Astrocyte (in vitro differentiated cells and primary cell): ENCODE measurements at places on chromosomes 7 and 10. TPM values are rescaled to one million over a fixed set of nuclear protein-coding genes. Genes with fewer than 3 reads are reported as not detected.

DNA sequence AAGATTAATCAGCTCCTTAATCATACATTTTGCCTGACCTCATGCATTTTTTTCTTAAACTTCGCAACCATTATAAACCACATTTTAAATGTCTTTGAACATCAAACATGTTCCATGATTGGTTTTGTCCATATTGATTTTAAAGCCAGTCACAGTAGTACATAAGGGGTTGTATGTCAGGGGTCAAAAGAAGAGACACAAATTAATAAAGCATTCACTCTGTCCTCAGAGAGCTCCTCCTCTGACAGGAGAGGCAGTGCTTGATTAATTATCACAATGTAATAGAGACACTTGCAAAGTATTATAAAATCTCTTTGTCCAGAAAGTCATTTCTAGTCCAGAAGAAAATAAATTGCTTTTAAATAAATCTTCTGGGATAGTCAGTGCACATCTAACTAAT is 195.5 kb downstream of the MAGI2 start:
- no peaks in the 10 kb centered on the region for H3K27me3 ChIP-seq
- H3K27ac ChIP-seq = no peak overlapping the region
- no peaks in the 10 kb centered on the region for H3K36me3 ChIP-seq
- H3K4me1 ChIP-seq = no peaks in the 10 kb centered on the region

The TYSND1 gene
- 8.7 and 8.9 TPM in 2 replicates for total RNA-seq

DNA sequence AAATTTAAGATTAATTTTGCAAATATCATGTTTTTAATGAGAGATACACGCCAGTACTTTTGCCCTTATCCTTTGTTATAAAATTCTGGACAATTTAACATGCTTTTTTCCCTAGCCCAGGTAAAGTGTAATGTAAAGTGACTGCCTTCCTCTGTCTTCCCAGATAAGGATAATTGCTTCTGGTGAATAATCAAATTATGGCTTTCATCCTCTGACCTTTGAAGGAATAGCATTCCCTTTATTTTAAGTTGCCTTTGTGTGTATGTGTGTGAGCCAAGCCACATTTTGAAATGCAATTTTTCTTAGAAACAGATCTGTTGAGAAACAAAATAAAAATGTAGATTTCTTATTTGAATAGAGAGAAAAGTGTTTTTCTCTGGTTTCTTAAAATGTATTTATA is 107.5 kb downstream of the ADAM22 start:
- H3K27ac ChIP-seq = no peak overlapping the region
- H3K36me3 ChIP-seq = no peaks in the 10 kb centered on the region
- DNase-seq = peak; percentile 8
- no peaks in the 10 kb centered on the region for H3K27me3 ChIP-seq
- H3K4me1 ChIP-seq = no peaks in the 10 kb centered on the region
- no peak overlapping the region for H3K4me3 ChIP-seq

- H3K4me3 ChIP-seq = no peak overlapping the region
- peak; percentile 43 for DNase-seq
- no peaks in the 10 kb centered on the region for H3K27me3 ChIP-seq
- peak overlapping the region; percentile 99 for H3K27ac ChIP-seq
- peaks cover 46% of the 10 kb centered on the region for H3K4me1 ChIP-seq
Observed at GRCh38 chr7:41912851-41913567, 210.1 kb upstream of the INHBA start.

The ACSL5 gene
- total RNA-seq = 0.68 and 0.79 TPM in 2 replicates

- no peaks in the 10 kb centered on the region for H3K36me3 ChIP-seq
- no peak overlapping the region for H3K27ac ChIP-seq
- no peak overlapping the region for H3K4me3 ChIP-seq
- DNase-seq = no peak
- H3K4me1 ChIP-seq = no peaks in the 10 kb centered on the region
Observed at GRCh38 chr10:15661574-15661973, 58.1 kb downstream of the ITGA8 start.

- peaks cover 29% of the 10 kb centered on the region for H3K4me1 ChIP-seq
- H3K27me3 ChIP-seq = no peaks in the 10 kb centered on the region
- H3K27ac ChIP-seq = peak overlapping the region; percentile 77
Observed at GRCh38 chr10:62230344-62231121, 38.1 kb downstream of the RTKN2 start.

GRCh38 chr7:12091231-12091630 is 119.9 kb upstream of the TMEM106B start:
- no peak for DNase-seq
- no peaks in the 10 kb centered on the region for H3K4me1 ChIP-seq
- H3K4me3 ChIP-seq = no peak overlapping the region

DNA sequence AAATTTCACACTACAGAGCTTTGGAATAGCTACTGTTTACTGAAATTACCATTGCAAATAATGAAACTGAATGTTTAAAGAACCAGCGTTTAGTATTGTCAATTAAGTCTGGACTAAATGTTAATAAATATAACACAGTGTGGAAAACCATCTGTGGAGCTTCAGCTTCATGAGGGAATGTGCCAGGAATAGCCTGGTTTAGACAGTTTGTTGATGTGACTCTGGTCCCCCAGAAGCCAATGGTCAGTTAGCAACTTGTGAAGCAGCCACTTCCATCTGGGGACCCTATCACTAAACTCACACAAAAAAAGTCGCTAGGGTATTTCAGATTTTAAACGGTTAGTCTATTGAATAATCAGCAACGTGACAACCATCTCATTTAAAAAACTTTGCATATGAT is 207.8 kb downstream of the RAMP3 start:
- no peak overlapping the region for H3K4me3 ChIP-seq
- no peaks in the 10 kb centered on the region for H3K4me1 ChIP-seq
- no peaks in the 10 kb centered on the region for H3K36me3 ChIP-seq

GRCh38 chr7:99095698-99096097 is 48.2 kb downstream of the SMURF1 start:
- H3K4me1 ChIP-seq = no peaks in the 10 kb centered on the region
- H3K27me3 ChIP-seq = no peaks in the 10 kb centered on the region
- no peaks in the 10 kb centered on the region for H3K36me3 ChIP-seq

GRCh38 chr7:75967487-75967997 is 26.9 kb downstream of the TMEM120A start:
- H3K27me3 ChIP-seq = no peaks in the 10 kb centered on the region
- no peak overlapping the region for H3K27ac ChIP-seq
- H3K36me3 ChIP-seq = no peaks in the 10 kb centered on the region

DNA sequence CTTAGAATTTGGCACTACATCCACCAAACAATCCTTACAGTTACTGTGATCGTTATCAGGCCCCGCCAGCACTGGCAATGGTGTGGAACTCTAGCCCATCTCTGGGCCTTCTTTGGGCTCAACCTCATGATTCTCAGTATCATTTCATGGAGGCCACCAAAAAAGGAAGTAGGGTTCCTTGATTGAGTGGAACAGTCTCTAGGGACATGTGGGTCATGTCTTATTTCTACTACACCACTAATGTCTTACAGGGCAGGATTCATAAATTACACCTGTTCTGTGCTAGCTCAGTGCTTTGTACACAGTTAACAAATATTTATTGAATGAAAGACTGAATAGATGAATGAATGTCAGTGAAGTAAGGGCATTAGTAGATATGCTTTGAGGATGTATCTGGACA is 53.9 kb downstream of the AP3M1 start:
- no peak overlapping the region for H3K27ac ChIP-seq
- H3K27me3 ChIP-seq = no peaks in the 10 kb centered on the region
- no peak overlapping the region for H3K4me3 ChIP-seq
- DNase-seq = no peak
- H3K4me1 ChIP-seq = no peaks in the 10 kb centered on the region

The TSPAN15 gene
- 8.7 and 9.4 TPM in 2 replicates for total RNA-seq

DNA sequence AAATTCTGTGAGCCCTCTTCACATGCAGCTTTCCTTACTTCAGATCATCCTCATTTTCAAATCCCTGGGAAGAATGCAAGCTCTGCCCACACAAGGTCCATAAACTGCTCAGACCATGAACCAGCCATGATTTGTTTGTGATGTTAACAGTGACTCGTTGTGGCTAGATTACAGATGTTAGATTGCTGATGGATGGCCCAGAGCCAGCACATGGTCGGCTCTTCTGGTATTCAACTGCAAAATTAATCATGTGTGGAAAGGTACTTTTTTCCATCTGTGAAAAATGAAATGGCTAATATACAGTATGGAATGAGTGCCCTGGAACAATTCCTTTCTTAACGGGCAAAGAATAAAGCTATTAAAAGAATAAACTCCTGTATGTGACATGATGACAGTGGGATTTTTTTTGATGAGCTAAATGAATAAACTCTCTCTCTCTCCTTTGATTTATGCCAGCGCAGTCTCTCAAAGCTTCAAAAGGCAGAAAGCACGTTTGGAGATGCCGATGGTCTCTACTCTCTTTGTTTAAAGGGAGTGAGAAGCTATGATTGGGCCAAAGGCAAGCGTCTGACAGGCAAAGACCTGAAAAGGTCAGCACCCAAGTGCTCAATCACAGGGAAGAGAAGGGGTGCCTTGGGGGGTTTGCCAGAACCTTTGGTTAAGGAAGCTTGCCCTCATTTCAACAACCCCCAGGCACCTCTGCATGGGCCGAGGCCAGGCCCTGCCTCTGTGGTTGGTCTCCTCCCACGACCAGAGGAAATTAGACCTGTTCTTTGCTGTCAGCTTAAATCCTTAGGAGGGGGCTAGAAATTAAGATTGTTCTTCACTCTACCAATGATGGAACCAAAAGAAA is 444.0 kb upstream of the NFE2L3 start:
- H3K27me3 ChIP-seq = peaks cover 2% of the 10 kb centered on the region
- no peak for DNase-seq
- H3K36me3 ChIP-seq = no peaks in the 10 kb centered on the region
- no peak overlapping the region for H3K27ac ChIP-seq
- no peak overlapping the region for H3K4me3 ChIP-seq

GRCh38 chr10:122560279-122560804 is at the start of gene DMBT1:
DMBT1 (plus strand) TSS chr10:122560754; CDS start chr10:122560771, 17 bp downstream.
- no peak within 1 kb of the TSS for H3K27ac ChIP-seq
- no peaks in the 10 kb centered on the region for H3K4me1 ChIP-seq
- no peak within 1 kb of the TSS for H3K4me3 ChIP-seq
- H3K36me3 ChIP-seq = no peaks in the 10 kb centered on the region
- DNase-seq = no peak
- peaks cover 31% of the 10 kb centered on the region for H3K27me3 ChIP-seq

The RGS10 gene
- 40.0 and 40.1 TPM in 2 replicates for total RNA-seq

The ASZ1 gene
- total RNA-seq = not detected in 2 replicates

- no peaks in the 10 kb centered on the region for H3K4me1 ChIP-seq
- DNase-seq = no peak
- H3K27me3 ChIP-seq = peaks cover 75% of the 10 kb centered on the region
- no peaks in the 10 kb centered on the region for H3K36me3 ChIP-seq
- peak within 1 kb of the TSS; percentile 23 for H3K4me3 ChIP-seq
Observed at GRCh38 chr10:93566435-93567276, at the start of gene FFAR4. FFAR4 (plus strand) TSS chr10:93566665; CDS start chr10:93566721, 56 bp downstream.

The MMD2 gene
- not detected in 2 replicates for total RNA-seq

DNA sequence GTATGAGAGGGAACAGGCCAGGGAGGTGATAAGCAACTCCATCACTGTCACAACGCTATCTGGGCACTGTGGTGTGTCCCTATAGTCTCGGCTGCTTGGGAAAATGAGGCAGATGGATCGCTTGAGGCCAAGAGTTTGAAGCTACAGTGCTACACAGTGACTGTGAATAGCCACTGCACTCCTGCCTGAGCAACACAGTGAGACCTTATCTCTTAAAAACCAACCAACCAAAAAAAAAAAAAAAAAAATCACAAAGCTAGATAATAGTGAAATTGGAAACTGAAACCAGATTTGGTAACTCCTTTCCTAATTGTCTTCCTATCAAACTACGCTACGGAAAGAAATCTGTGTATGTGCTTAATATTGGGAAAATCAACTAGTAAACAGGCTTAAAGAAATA is 14.1 kb downstream of the MICU1 start:
- no peak overlapping the region for H3K4me3 ChIP-seq
- DNase-seq = peak; percentile 27
- no peaks in the 10 kb centered on the region for H3K4me1 ChIP-seq
- H3K27ac ChIP-seq = no peak overlapping the region

- DNase-seq = no peak
- no peaks in the 10 kb centered on the region for H3K27me3 ChIP-seq
- no peaks in the 10 kb centered on the region for H3K36me3 ChIP-seq
Observed at GRCh38 chr7:141039376-141039775, 24.6 kb upstream of the MRPS33 start.

The FAM20C gene
- total RNA-seq = 10.0 and 10.6 TPM in 2 replicates

GRCh38 chr10:1454428-1454827 is 282.9 kb downstream of the ADARB2 start:
- H3K27me3 ChIP-seq = no peaks in the 10 kb centered on the region
- no peak for DNase-seq
- no peak overlapping the region for H3K4me3 ChIP-seq
- no peak overlapping the region for H3K27ac ChIP-seq
- H3K36me3 ChIP-seq = no peaks in the 10 kb centered on the region

GRCh38 chr7:21113609-21114415 is 314.1 kb upstream of the SP4 start:
- no peaks in the 10 kb centered on the region for H3K36me3 ChIP-seq
- H3K4me3 ChIP-seq = no peak overlapping the region
- H3K27ac ChIP-seq = no peak overlapping the region
- no peaks in the 10 kb centered on the region for H3K27me3 ChIP-seq

DNA sequence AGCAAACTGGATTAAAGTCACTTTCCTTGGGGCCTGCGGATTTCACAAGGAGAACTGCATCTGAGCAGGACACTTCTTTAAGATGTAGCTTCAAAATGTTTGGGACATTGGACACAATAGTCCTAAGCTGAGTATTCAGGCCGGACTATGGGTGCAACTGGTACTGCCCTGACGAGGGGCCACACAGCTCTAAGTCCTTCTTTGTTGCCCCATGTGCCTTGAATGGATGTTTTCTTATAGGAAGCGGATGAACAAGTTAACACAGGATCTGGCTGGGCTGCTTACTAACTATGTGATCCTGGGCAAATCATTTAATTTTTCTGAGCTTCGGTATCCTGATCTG is 147.8 kb upstream of the KLF14 start:
- peaks cover 86% of the 10 kb centered on the region for H3K36me3 ChIP-seq
- no peaks in the 10 kb centered on the region for H3K27me3 ChIP-seq
- DNase-seq = no peak
- H3K27ac ChIP-seq = peak overlapping the region; percentile 26
- no peak overlapping the region for H3K4me3 ChIP-seq

The CRHR2 gene
- not detected in 2 replicates for total RNA-seq

DNA sequence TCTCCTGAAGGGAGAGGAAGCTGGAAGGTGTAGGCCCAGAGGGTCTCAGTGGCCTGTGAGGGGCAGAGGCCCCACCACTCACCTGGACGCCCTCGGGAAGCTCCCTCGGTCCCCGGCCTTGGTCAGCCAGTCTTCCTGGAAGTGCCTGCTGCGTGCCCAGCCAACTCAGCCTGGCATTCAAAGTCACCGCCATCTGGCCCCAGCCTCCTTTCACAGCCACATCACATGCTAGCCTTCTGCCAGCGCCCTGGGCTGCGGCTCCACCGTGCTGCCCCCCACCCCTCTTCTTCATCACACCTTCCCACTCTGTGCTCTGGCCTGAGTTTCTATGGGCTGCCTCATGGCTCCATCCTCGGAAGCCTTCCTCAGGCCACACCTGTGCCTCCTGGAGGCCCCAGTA is 98.0 kb downstream of the ZMIZ1 start:
- no peak overlapping the region for H3K27ac ChIP-seq
- no peaks in the 10 kb centered on the region for H3K27me3 ChIP-seq
- DNase-seq = no peak
- H3K4me3 ChIP-seq = no peak overlapping the region

- H3K36me3 ChIP-seq = no peaks in the 10 kb centered on the region
- H3K27ac ChIP-seq = no peak overlapping the region
- no peak for DNase-seq
- peaks cover 17% of the 10 kb centered on the region for H3K4me1 ChIP-seq
- no peak overlapping the region for H3K4me3 ChIP-seq
Observed at GRCh38 chr7:100723732-100724275, 3.5 kb downstream of the EPO start.

The MKI67 gene
- total RNA-seq = 2.6 and 4.6 TPM in 2 replicates
